Left lung (tissue), 14 donors: ENCODE measurements at places on chromosomes 1 and 21. TPM values are rescaled to one million over a fixed set of nuclear protein-coding genes. Genes with fewer than 3 reads are reported as not detected.

The TNFSF18 gene
- 1.7 TPM for polyA plus RNA-seq

The CFAP126 gene
- 18.7 TPM for polyA plus RNA-seq

The HES5 gene
- polyA plus RNA-seq, result 0.74 TPM

The NPR1 gene
- polyA plus RNA-seq, result 20.3 TPM

The IGSF9 gene
- 12.2 TPM for polyA plus RNA-seq

The ATP1A2 gene
- 15.0 TPM for polyA plus RNA-seq

The CELA3B gene
- polyA plus RNA-seq, result 0.27 TPM

- H3K36me3 ChIP-seq, result no peaks in the 10 kb centered on the region
- no peak overlapping the region for H3K4me3 ChIP-seq
- no peak for DNase-seq
Observed at GRCh38 chr1:233679591-233680373, 65.9 kb downstream of the KCNK1 start.
